ENCODE measurements at places on chromosomes 12 and 14. TPM values are rescaled to one million over a fixed set of nuclear protein-coding genes. Genes with fewer than 3 reads are reported as not detected.
A peak's percentile ranks its signal among the peaks of the same experiment; 100 is the strongest.

FAM181A gene
- 0.14 TPM for polyA plus RNA-seq

LRRC9 gene
- under 0.01 TPM for polyA plus RNA-seq

TOMM20L gene
- polyA plus RNA-seq: not detected

- no peak for DNase-seq
Measured at GRCh38 chr14:102545461-102546265, 36.1 kb upstream of the ANKRD9 start.

- DNase-seq: peak; percentile 63
Measured at GRCh38 chr12:51910691-51911090, 3.4 kb downstream of the ACVRL1 start.

Measured in psoas muscle (tissue), 8 donors.